ENCODE measurements at places on chromosomes 12 and 14. TPM values are rescaled to one million over a fixed set of nuclear protein-coding genes. Genes with fewer than 3 reads are reported as not detected.

DNA sequence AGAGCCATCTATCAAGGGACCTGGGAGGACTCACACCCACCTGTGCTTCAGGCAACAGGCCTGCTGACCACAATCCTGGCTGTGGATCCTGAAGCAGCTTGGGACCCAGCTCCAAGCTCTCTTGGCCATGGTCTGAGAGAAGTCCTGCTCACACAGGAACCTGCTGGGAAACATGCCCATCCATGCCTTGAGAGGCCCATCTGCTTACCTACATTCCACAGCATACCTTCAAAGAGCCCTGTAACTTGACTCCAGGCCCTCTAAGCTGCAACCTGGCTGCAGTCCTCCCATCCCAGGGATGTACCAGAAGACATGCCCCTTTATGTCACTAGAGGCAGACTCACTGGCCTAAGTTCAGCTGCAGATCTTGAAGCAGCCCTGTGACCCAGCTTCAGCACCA lies 61.7 kb upstream of the AMIGO2 start:
- no peak for DNase-seq
- H3K36me3 ChIP-seq = no peaks in the 10 kb centered on the region
- H3K27me3 ChIP-seq = no peaks in the 10 kb centered on the region
- no peak overlapping the region for H3K4me3 ChIP-seq

DNA sequence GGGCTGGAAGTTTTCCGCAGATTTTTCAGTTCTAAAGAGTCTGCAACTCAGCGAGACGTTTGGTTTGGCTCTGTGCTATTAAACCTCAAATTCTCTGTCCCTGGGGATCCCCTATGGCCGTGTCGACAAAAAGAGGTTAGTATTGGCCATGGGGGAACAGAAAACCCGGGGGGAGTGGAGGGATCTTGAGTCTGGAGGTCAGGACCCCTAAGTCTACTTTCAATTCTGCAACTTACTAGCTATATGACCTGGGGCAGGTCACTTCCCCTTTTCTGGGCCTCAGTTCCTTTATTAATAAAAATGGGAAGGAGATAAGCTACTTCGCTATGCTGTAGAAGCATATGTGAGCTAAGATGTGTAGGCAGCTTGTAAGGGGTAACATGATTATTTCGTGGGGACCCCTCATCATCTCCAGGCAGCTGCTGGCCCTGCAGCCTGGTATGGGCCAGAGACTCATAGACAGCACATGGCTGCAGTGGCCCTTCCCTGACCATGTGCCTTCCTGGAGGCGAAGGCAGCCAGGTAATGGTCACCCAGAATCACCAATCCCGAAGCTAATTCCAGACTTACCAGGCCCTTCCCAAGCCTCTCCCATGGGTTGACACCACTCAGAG lies 8.6 kb downstream of the ASB2 start:
- no peak overlapping the region for H3K27ac ChIP-seq
- no peak for DNase-seq
- H3K4me1 ChIP-seq = peaks cover 8% of the 10 kb centered on the region
- H3K36me3 ChIP-seq = no peaks in the 10 kb centered on the region
- H3K4me3 ChIP-seq = no peak overlapping the region

- no peak for DNase-seq
- peaks cover 2% of the 10 kb centered on the region for H3K4me1 ChIP-seq
- H3K4me3 ChIP-seq = no peak overlapping the region
Measured at GRCh38 chr12:75715323-75715644, 203.9 kb upstream of the KRR1 start.

DNA sequence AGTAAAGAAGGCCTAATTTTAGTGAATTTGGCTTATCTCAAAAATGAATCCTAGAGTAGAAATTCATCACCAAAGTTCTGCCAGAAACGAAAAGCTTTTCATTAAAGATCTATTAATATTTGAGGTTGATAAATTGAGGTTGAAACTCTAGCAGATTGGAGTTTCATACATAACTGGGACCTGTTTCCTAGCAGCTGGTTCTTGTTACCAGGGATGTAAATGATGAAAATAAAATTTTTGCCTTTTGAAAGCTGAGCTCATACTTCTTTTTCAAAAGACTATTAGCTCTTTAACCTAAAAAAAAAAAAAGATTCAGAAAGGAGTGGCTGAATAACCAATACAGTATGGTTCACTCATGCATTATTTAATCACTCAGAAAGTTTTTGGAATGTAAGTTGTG lies 98.3 kb downstream of the PTGER2 start:
- no peak overlapping the region for H3K27ac ChIP-seq
- H3K4me3 ChIP-seq = no peak overlapping the region
- H3K4me1 ChIP-seq = no peaks in the 10 kb centered on the region

DNA sequence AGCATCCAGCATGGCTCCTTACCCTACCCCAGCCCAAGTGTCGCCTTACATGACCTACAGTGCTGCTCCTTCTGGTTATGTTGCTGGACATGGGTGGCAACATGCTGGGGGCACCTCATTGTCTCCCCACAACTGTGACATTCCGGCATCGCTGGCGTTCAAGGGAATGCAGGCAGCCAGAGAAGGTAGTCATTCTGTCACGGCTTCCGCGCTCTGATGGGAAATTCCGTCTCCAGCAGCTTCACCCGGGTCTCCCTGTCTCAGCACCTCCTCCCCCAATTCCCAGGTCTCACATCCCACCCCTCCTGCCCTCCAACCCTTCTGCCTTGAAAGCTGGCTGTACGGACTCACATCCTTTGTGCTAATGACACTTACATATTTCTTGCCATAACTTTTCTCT lies 14.6 kb downstream of the PAX9 start:
- DNase-seq = no peak
- no peaks in the 10 kb centered on the region for H3K36me3 ChIP-seq
- H3K4me3 ChIP-seq = no peak overlapping the region
- H3K4me1 ChIP-seq = no peaks in the 10 kb centered on the region
- no peak overlapping the region for H3K27ac ChIP-seq

DNA sequence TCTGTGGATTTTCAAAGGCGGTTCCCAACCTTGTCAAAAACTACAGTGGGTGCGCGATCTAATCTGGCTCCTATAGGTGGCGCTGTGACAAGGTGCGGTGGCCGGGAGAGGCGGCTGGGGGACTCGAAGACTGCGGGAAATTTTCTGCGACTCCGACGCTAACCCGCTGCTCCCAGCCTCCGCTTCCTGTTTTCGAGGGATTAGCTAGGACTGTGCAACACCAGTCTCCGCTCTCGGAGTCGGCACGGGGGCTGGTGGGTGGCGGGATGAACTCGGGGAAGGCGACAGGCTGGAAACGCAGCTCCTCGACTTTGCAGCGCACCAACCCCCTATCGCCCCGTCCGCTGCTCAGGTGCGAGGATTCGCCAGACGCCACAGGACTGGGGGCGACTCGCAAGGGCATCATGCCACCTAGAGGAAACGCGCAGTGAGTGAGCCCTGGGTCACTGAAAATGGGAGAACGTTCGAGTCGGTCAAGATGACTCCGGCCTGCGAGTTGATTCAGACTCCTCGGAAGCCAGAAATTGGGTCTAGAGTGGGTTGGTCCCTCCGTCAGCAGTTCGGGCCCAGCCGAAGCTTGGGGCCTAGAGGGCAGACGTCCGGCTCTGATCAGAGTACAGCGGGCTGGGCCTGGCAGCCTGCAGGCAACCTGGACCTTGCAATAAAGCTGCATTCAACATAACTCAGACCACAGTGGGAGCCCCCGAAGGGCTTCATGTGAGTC lies 5.5 kb upstream of the PAX9 start:
- DNase-seq = no peak
- peaks cover 77% of the 10 kb centered on the region for H3K27me3 ChIP-seq
- H3K36me3 ChIP-seq = no peaks in the 10 kb centered on the region
- no peak overlapping the region for H3K4me3 ChIP-seq
- H3K27ac ChIP-seq = no peak overlapping the region

- no peaks in the 10 kb centered on the region for H3K4me1 ChIP-seq
- no peaks in the 10 kb centered on the region for H3K36me3 ChIP-seq
- H3K27me3 ChIP-seq = no peaks in the 10 kb centered on the region
Measured at GRCh38 chr14:48289701-48290100, 614.3 kb upstream of the MDGA2 start.

DNA sequence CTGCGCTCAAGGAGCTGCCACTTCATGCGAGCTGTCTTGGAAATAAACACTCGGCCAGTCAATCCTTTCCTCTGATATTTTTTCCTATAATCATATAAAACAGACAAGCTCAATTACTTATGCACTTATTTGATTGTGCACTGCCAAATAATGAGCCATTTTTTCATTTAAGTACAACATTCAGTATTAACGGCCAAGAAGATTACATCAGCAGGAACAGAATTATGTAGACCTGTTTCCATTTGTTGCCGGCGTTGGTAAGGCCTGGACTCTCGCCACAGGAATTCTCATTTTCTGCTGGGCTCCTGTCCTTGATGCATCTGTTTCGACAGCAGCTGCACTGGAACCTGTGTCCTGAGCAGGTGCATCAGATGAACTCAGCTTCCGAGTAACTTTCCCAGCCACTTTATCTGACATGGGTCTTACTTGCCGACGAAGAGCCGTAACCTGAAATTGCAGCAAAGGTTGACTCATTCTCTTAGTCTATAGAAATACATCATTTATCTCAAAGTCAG lies 110.2 kb downstream of the KIF21A start:
- no peaks in the 10 kb centered on the region for H3K27me3 ChIP-seq
- DNase-seq = no peak
- H3K4me1 ChIP-seq = no peaks in the 10 kb centered on the region
- no peaks in the 10 kb centered on the region for H3K36me3 ChIP-seq

GRCh38 chr14:85475113-85475512 lies 54.8 kb upstream of the FLRT2 start:
- peaks cover 5% of the 10 kb centered on the region for H3K4me1 ChIP-seq
- H3K4me3 ChIP-seq = no peak overlapping the region
- no peak overlapping the region for H3K27ac ChIP-seq
- no peaks in the 10 kb centered on the region for H3K36me3 ChIP-seq
- no peaks in the 10 kb centered on the region for H3K27me3 ChIP-seq

DNA sequence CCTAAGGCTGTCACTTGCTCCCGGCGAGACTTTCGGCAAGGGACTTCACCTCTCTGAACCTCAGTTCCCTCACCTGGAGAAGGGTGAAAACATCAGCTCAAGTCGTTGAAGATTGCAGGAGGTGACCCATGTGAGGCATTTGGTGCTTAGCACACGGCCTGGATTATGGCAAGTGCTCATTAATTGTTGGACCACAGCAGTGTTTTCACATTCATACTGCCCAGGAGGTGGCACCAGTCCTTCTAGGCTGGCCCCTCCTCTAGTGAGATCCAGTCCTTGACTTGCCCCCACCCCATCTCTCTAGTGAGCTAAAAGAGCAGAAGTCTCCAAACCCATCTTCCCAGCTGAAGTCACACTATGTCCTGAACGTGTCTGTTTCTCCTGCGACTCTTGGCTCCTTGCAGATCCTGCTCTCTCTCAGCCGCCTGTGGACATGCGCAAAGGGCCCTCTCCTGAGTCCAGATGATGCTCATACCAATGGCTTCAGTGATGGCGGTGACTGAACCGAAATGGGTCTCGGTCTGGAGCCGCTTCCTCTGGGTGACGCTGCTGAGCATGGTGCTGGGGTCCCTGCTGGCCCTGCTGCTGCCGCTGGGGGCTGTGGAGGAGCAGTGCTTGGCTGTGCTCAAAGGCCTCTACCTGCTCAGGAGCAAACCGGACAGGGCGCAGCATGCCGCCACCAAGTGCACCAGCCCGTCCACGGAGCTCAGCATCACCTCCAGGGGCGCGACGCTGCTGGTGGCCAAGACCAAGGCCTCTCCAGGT lies 1.6 kb downstream of the FICD start:
- H3K4me1 ChIP-seq = peaks cover 4% of the 10 kb centered on the region
- H3K4me3 ChIP-seq = peak overlapping the region; percentile 89
- H3K27me3 ChIP-seq = no peaks in the 10 kb centered on the region
- no peak for DNase-seq

DNA sequence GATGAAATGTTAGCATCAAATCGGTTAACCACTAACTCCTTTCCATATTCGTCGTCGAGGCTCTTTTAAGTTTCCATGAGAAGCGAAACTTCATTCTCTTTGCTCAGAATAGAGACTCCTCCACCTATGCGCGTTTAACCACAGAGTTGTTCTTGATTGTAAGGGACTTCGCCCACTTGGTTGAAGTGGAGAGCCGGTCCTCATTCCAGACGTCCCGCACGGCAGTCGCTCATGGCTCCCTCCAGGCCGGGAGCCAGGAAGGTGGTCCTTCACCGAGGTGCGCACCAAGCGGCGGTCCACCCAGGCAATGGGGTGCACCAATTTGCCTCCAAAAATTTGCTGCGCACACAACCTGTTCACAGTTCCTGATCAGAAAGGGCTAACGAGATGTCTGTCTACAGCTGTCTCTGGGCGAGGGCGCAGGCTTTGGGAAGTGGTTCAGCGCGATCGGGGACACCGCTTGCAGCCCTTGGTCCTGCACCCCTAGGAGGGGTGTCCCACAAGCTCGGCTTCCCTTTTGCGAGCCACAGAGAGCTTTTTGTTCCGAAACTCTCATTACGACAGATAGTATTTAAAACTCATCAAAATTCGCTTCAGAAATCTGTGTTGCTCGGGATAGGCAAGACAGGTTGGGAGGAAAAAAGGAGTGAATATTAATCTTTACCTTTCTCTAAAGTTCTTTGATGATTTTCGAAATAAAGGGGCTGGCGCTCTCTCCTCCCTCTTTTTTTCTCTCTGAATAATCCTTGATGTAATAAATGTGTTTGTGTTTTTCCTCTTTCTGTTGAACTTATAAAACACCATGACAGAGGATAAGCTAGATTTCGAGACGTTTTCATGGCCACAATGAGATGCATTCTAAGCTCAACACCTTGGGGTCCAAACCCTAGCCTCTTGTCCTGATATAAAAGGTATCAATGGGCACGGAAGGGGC lies 6.4 kb upstream of the ALX1 start:
- no peak overlapping the region for H3K27ac ChIP-seq
- DNase-seq = no peak
- no peaks in the 10 kb centered on the region for H3K4me1 ChIP-seq
- no peaks in the 10 kb centered on the region for H3K36me3 ChIP-seq

GRCh38 chr12:81863406-81863805 lies 104.3 kb upstream of the PPFIA2 start:
- H3K4me3 ChIP-seq = no peak overlapping the region
- no peaks in the 10 kb centered on the region for H3K4me1 ChIP-seq
- H3K27ac ChIP-seq = no peak overlapping the region
- H3K27me3 ChIP-seq = no peaks in the 10 kb centered on the region

GRCh38 chr12:84660139-84660538 lies 252.5 kb downstream of the SLC6A15 start:
- no peak overlapping the region for H3K27ac ChIP-seq
- H3K4me3 ChIP-seq = no peak overlapping the region
- no peaks in the 10 kb centered on the region for H3K36me3 ChIP-seq
- no peaks in the 10 kb centered on the region for H3K4me1 ChIP-seq

- H3K36me3 ChIP-seq = no peaks in the 10 kb centered on the region
- peak within 1 kb of the TSS; percentile 82 for H3K27ac ChIP-seq
- DNase-seq = peak; percentile 97
Measured at GRCh38 chr14:75981426-75982265, at the start of gene TGFB3. Gene TGFB3 (minus strand): TSS chr14:75981995. CDS start chr14:75980893, 1,102 bp downstream.

- H3K36me3 ChIP-seq = no peaks in the 10 kb centered on the region
- H3K4me3 ChIP-seq = no peak overlapping the region
- peaks cover 2% of the 10 kb centered on the region for H3K4me1 ChIP-seq
- H3K27ac ChIP-seq = no peak overlapping the region
Measured at GRCh38 chr12:58575256-58575655, 345.0 kb downstream of the LRIG3 start.

- no peak for DNase-seq
- no peaks in the 10 kb centered on the region for H3K27me3 ChIP-seq
- H3K4me1 ChIP-seq = no peaks in the 10 kb centered on the region
- H3K27ac ChIP-seq = no peak overlapping the region
- H3K36me3 ChIP-seq = peaks cover 50% of the 10 kb centered on the region
- no peak overlapping the region for H3K4me3 ChIP-seq
Measured at GRCh38 chr14:102951034-102951433, 28.6 kb downstream of the AMN start.

ADCY4 gene
- total RNA-seq = 1.3 TPM

TMPRSS12 gene
- total RNA-seq = not detected

KRT78 gene
- total RNA-seq = not detected

IL23A gene
- total RNA-seq = not detected

ZNF664 gene
- 46.0 TPM for total RNA-seq
